ENCODE measurements at places on chromosomes 2 and 18. TPM values are rescaled to one million over a fixed set of nuclear protein-coding genes. Genes with fewer than 3 reads are reported as not detected.

DNA sequence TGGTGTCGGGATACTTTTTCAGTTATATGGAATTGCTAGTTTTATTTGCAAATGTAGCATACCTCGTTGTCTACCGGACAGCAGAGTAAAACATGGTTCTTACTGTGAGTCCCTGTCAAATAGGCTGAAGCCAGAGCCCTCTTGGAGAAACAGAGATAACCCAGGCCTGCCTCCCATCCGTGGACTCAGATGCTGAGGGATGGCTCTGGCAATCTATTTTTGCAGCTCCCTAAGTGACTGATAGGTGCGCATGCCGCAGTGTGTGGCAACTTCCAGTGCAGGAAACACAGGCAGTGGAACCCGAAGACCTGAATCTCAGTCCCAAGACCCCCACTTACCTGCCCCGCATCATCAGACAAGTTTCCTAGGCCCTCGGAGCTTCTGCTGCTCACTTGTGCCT, 33.6 kb downstream of the STEAP3 start:
- no peak for DNase-seq

DNA sequence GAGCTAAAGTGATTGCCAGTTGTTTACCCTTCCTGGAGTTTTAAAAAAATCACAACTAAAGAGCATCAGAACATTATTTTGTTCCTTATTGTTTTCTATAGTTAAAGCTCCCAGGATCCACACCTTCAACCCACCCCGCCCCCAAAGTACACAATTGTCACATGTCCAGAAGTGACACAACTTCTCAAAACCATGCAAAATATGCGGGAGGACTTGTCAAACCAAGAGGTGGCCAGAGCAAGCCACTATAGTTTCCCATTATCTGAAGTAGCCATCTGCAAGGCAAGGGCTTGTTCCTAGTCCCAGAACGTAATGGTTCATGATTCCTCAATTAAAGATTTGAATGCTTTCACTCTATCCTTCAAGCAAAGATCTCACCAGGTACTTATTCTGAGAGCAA, 9.9 kb upstream of the INO80C start:
- no peak for DNase-seq

- no peak for DNase-seq
Observed at GRCh38 chr2:238087211-238087610, 12.9 kb upstream of the ESPNL start.

The HRH4 gene
- not detected for total RNA-seq

The BOLL gene
- not detected for total RNA-seq

The DCAF17 gene
- total RNA-seq, result 13.1 TPM

Data from IMR-90 (cell line).